ENCODE measurements at places on chromosomes 6 and 20.

DNA sequence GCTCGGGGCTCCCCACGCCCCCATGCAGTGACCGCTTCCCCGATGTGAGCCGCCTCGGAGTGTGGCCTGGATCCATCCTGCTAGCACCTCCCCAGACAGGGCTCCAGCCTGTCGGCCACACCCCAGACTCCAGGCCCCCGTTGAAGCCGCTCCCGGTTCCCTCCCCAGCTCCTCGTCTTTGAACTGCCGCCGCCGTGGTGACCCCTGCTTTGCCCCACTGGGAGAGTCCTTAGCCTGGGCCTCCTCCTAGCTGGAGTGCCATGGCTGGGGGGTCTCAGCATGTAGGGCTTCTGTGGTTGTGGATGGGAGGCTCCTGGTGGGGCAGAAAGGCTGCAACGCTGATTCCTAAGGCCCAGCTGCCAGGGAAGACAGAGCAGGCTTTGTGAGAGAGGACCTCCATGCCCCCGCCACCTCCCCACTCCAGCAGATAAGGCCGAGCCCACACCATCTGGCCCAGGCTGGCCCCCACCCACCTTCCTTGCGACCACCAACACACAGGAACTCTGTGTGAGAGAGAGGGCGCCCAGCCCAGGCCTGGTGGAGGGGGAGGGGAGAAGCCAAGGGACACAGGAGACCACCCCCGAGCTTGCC, 11.4 kb downstream of the FOXS1 start:
- no peak for DNase-seq

GRCh38 chr20:11337361-11338130, 580.1 kb upstream of the BTBD3 start:
- DNase-seq = no peak

- no peak for DNase-seq
Measured at GRCh38 chr20:47574616-47575364, 73.1 kb downstream of the NCOA3 start.

- DNase-seq = no peak
Measured at GRCh38 chr6:16493802-16494201, 255.4 kb downstream of the GMPR start.

DNA sequence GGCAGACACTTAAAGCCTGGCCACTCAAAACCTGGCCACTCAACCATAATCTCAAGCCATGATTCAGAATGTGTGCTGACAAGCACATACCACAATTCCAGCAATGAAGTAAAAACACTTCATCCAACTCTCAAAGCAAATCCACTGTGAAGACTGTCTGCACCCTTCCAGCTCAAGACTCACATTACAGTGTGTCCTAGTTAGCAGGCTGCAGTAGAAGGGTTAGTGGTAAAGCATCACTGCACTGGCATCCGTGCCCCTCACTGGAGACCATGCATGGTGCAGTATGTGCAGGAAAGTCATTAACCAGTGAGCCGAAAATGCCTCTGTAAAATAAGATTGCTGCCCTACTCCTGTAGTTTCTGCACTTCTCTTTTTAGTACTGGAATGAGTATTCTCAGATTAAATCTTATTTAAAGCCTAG, 43.4 kb downstream of the SLC23A2 start:
- no peak for DNase-seq

GRCh38 chr20:45994761-45995493, 13.8 kb upstream of the MMP9 start:
- no peak for DNase-seq

DNA sequence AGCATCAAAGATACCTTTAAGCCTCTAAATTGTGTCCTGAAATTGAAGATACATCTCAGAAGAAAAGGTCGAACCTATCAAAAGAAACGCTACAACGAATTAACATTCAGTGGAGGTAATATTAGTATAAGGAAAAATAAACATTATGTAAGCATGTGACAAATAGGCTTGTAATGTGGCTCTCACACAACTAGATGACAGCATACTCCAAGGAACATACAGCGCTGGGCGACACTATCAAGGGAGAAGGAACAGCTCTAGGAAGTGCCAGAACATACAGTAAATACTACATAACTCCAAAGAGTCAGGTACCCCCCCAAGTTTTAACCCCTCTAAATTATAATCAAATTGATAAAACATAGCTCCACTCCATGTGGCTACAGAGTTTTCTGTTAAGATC, 103.5 kb downstream of the LAMP5 start:
- no peak for DNase-seq

GRCh38 chr20:31861135-31861384, 9.3 kb downstream of the DUSP15 start:
- no peak for DNase-seq

All from fibroblast of the conjunctiva (primary cell).